Stimulated activated CD4-positive, alpha-beta T cell treated with anti-CD3 and anti-CD28 coated beads, Interleukin-4, amount 100 ng/mL, for 24 hours (primary cell): ENCODE measurements at places on chromosomes 12 and 14.
A peak's percentile ranks its signal among the peaks of the same experiment; 100 is the strongest.

- DNase-seq, result no peak
Measured at GRCh38 chr12:114340231-114340630, 65.7 kb downstream of the TBX5 start.

- no peak for DNase-seq
Measured at GRCh38 chr14:53890611-53891101, 66.0 kb downstream of the BMP4 start.

DNA sequence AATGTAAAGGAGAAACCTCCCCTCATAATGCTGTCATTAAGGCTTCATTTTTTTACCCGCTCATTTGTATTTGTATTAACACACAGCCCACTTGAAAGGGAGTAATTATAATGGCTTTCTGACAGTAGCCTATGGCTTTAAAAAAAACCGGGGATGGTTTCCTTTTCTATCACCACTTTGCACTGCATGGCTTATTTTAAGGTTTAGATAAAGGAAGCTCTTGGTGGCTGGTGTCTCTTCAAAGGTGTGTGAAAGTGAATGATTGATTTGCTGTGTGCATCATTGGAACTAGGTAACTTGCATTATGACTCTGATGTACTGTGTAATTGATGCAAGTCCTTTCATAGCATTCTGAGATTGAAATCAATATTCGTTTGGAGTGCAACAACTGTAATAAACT lies 80.7 kb downstream of the NPAS3 start:
- no peak for DNase-seq

DNA sequence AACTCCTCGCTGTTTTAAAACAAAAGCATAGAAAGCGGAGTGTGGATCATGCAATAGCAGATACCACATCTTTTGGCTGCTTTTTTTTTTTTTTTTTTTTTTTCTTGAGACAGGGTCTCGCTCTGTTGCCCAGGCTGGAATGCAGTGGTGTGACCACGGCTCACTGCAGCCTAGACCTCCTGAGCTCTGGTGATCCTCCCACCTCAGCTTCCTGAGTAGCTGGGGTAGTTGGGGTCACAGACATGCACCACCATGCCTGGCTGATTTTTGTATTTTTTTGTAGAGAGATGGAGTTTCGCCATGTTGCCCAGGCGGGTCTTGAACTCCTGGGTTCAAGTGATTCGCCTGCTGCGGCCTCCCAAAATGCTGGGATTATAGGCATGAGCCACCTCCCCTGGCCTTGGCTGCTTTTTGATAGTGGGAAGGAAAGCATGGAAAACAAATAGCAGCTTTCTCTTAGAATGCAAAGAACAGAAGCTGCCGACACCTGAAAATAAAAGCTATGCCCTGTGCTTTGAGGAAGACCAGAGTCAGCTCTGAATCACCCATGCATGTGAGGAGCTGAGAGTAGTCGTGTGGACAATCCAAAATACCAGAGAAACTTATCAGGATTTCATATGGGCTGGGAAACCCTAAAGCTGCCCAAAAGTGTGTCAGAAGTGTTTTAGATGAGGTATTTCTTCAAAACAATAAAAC lies 3.6 kb upstream of the ELK3 start:
- no peak for DNase-seq

- no peak for DNase-seq
Measured at GRCh38 chr14:85590784-85591183, 60.8 kb downstream of the FLRT2 start.

GRCh38 chr12:103877934-103878510 lies 37.0 kb upstream of the NT5DC3 start:
- DNase-seq, result peak; percentile 71

GRCh38 chr12:103469719-103470118 lies 26.0 kb downstream of the C12orf42 start:
- no peak for DNase-seq
